ENCODE measurements at places on chromosomes 6 and 20. TPM values are rescaled to one million over a fixed set of nuclear protein-coding genes. Genes with fewer than 3 reads are reported as not detected.
A peak's percentile ranks its signal among the peaks of the same experiment; 100 is the strongest.

Gene TBX18
- total RNA-seq: 5.2 TPM

Gene DDO
- 0.27 TPM for total RNA-seq

Gene SEL1L2
- total RNA-seq: not detected

Gene CST5
- total RNA-seq: not detected

- H3K4me1 ChIP-seq: no peaks in the 10 kb centered on the region
- no peak overlapping the region for H3K4me3 ChIP-seq
- no peaks in the 10 kb centered on the region for H3K27me3 ChIP-seq
- no peak overlapping the region for H3K27ac ChIP-seq
These were observed 236.4 kb upstream of the ASCC3 start for GRCh38 chr6:101117393-101118135.

DNA sequence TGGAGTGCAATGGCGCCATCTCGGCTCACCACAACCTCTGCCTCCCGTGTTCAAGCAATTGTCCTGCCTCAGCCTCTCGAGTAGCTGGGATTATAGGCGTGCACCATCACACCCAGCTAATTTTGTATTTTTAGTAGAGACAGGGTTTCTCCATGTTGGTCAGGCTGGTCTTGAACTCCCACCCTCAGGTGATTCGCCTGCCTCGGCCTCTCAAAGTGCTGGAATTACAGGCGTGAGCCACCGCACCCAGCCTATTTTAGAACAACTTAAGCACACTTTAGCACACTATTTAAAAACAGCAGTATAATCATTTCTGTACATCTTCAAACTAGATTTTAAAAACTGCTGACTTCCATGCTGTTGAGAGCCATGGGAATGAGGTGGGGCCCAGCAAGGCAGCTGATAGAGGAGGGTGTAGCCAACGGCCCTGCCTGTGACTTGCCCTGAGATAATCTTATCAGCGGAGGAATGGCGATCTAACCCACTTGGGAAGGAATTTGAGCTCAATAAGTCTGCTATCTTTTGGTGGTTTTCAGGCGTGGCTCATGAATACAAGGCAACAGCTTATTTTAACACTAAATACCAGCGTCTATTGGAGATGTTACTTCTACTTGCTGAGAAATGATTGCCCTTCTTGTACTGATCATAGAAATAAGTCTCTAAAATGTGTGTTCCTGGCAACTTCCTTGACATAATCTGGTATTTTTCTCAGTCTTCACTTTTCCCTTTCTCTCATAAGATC is 12.1 kb downstream of the ZDHHC14 start:
- peak; percentile 39 for DNase-seq
- peaks cover 37% of the 10 kb centered on the region for H3K4me1 ChIP-seq
- H3K36me3 ChIP-seq: no peaks in the 10 kb centered on the region
- no peaks in the 10 kb centered on the region for H3K27me3 ChIP-seq
- H3K4me3 ChIP-seq: no peak overlapping the region
- peak overlapping the region; percentile 83 for H3K27ac ChIP-seq

- no peak overlapping the region for H3K4me3 ChIP-seq
- H3K27me3 ChIP-seq: peaks cover 2% of the 10 kb centered on the region
- no peak for DNase-seq
- no peak overlapping the region for H3K27ac ChIP-seq
- no peaks in the 10 kb centered on the region for H3K36me3 ChIP-seq
These were observed 22.3 kb downstream of the NRN1 start for GRCh38 chr6:5984150-5985089.

DNA sequence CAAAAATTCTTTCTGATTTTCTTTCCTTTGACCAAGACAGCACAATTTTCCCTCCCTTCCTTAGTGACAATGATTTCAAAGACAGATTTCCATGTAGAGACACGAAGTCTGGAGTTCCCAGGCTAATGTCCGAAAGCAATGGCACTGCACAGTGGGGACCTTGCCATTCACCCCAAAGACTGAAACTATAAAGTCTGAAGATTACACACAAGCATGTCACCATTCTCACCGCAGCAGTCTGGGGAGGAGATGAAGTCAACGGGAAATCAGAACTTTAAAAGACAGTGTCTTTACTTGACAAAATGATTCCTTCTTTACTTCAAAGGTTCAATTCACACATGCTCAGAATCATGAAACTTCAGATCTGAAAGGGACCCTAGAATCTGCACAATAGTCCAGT is 8.3 kb downstream of the B4GALT5 start:
- DNase-seq: no peak
- H3K4me1 ChIP-seq: peaks cover 10% of the 10 kb centered on the region
- H3K36me3 ChIP-seq: no peaks in the 10 kb centered on the region
- H3K27me3 ChIP-seq: no peaks in the 10 kb centered on the region

DNA sequence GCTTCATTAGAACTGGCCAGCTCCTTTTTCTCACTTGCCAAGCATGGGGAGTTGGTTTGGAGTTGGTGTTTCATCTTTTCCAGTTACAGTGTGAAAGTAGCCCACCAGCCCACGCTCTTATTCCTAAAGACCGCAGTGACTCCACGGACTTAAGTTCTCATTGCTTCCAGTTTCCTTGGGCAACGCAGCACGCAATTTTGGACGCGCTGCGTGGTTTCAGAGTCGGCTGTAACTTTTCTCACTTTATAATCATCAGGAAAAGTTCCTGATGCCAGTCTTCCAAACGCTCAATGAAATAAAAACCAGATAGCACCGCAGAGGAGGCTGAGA is 381 bp upstream of the PEX7 start:
- H3K36me3 ChIP-seq: peaks cover 4% of the 10 kb centered on the region
- peaks cover 3% of the 10 kb centered on the region for H3K27me3 ChIP-seq
- DNase-seq: peak; percentile 62

DNA sequence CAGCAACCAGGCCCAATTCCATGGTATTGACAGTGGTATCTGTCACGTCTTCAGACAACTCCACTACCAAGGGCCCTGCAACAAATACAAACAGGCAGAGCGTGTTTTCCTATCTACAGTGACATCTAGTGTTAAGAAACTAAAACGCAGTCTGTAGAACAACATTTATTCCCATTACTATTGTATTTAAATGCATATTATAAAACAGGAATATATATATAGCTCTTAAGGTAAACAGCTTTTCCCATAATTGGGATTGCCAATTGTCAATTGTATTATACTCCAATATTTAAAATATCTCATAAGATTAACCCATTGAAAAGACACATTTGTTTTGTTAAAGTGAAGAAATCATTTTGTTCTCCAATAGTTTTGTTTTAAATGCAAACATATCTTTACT is 97.2 kb downstream of the KIF16B start:
- H3K36me3 ChIP-seq: no peaks in the 10 kb centered on the region
- H3K4me1 ChIP-seq: no peaks in the 10 kb centered on the region
- no peaks in the 10 kb centered on the region for H3K27me3 ChIP-seq
- H3K27ac ChIP-seq: no peak overlapping the region

DNA sequence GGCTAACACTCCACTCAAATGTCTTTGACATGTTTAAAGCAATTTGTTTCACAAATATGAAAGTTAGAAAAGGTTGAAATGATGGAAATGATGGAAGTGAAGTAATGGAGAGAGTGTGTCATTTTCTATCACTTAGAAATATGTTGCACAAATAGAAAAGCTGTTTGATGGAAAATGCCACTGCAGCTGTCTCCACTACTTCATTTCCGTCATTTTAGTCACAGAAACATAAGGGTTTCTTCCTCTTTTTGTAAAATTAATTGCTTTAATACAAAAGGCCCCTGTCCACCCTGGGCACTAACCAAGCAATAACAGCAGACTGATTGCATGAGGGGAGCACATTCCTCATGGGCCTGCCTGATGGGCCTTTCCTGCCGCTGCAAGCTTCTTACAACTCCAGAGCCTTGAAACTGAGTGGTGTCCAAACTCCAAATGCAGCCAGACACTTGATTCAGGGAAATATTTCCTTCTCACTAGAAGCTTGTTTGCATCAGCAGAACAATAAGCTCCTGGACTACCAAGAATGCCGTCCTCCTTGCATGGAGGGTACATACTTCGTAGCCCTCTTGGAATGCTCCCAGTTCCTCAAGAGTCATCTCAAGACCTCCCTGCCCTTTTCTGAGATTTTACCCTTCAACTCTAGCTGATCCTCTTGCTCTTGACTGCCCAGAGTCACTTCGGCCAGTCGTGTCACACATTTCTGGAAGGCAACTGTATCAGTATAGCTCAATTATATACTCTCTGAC is 36.1 kb downstream of the F13A1 start:
- no peak overlapping the region for H3K27ac ChIP-seq
- no peaks in the 10 kb centered on the region for H3K36me3 ChIP-seq
- H3K4me1 ChIP-seq: no peaks in the 10 kb centered on the region
- no peak for DNase-seq
- no peak overlapping the region for H3K4me3 ChIP-seq
- H3K27me3 ChIP-seq: no peaks in the 10 kb centered on the region

Data from cardiac muscle cell (in vitro differentiated cells and primary cell).